Left renal pelvis (tissue), 4 donors: ENCODE measurements at places on chromosomes 5 and 9. TPM values are rescaled to one million over a fixed set of nuclear protein-coding genes. Genes with fewer than 3 reads are reported as not detected.

DNA sequence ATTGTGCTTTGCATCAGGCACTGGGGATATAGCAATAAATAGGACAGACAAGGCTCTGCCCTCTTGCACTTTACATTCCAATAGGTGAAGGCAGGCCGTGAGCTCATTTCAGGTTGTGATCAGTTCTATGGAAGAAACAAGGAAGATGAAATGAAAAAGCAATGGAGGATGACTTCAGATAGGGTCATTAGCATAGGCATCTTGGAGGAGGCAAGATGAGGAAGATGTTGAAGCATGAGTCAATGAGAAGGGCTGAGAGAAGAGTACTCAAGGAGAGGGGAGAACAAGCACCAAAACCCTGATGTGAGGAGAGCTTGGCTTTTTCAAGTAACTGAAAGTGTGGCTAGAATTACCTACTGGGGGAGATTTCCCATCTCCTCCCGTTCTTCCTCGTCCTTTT lies 5.0 kb upstream of the SPARC start:
- DNase-seq, result no peak

GRCh38 chr9:104009826-104010225 lies 84.3 kb upstream of the SMC2 start:
- DNase-seq, result no peak

The F2RL2 gene
- polyA plus RNA-seq, result 0.49 TPM

The SPOCK1 gene
- 39.6 TPM for polyA plus RNA-seq

- no peak for DNase-seq
Measured at GRCh38 chr5:96641368-96642280, 20.6 kb upstream of the CAST start.

The SYK gene
- 28.9 TPM for polyA plus RNA-seq

The TCERG1 gene
- 88.7 TPM for polyA plus RNA-seq

DNA sequence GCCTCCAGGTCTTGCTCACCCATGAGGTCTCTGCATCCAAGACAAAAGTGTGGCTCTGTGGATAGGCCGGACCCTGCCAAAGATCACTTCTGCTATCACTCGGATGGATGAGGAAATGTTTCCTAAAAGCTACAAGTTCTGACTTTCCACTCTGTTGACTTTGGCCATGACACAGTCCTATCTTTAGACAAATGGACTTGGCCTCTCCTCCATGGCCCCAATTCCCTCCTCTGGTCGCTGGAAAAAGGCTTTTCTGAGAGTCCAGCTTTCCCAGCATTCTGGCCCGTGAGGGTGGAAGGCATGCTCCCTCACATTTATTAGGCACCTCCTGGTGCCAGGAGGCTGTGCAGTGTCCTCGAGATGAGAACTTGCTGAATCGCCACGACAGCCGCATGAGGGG lies 83.1 kb downstream of the COL27A1 start:
- DNase-seq, result no peak

GRCh38 chr9:133864011-133864410 lies 125.9 kb upstream of the SARDH start:
- DNase-seq, result no peak

The ADCY2 gene
- polyA plus RNA-seq, result 7.7 TPM

The NOXA1 gene
- 3.9 TPM for polyA plus RNA-seq

DNA sequence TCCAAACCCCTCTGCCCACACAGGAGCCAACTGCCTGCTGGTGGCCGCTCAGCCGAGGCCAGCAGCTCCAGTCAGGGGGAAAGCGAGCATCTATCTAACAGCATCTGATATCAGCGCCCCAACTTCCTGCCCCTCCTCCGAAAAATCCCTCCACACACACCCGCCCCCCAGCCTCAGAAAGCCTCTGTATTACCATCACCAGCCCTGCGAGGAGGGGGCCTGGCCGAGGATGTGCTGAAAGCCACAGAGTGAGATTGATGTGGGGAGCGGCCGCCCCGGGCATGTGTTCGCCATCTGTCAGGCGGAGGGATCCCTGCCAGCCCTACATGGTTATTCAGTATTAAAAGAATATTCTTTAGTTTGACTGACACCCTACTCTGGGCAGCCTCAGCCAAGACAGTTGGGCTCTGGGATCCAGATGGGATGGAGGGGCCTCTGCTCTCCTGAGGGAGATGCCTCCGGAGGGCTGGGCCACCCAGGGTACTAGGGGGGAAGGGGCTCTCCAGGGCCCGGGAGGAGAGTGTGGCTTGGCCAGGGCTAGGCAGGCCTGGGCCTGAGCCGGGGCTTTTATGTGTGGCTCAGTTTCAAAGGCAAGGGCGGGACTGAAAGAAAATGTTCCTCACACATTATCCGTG lies 98.0 kb downstream of the HSD17B3 start:
- DNase-seq, result no peak

- no peak for DNase-seq
Measured at GRCh38 chr9:111294691-111295451, 35.2 kb downstream of the OR2K2 start.

DNA sequence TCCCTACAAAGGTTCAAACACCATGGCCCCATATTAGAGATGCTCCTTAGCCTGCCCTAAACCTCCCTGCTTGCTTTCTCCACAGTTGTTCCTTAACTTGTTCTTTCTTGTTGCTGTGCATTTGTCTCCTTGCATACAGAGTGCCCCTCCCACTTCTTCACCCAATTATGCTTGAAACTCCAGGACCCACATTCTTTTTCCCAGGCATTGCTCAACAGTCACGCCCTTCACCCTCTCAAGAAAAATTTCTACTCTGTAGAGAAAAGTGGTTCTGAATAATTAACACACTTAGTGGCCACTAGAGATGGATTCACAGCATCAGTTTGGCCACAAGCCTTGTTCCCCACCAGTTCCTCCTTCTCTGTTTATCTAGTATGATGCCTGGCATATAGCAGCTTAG lies 57.7 kb downstream of the NREP start:
- no peak for DNase-seq

The NR2F1-AS1 gene
- 52.4 TPM for polyA plus RNA-seq

GRCh38 chr9:85108746-85109145 lies 439.2 kb downstream of the NTRK2 start:
- DNase-seq, result no peak

The RNF130 gene
- 85.3 TPM for polyA plus RNA-seq

DNA sequence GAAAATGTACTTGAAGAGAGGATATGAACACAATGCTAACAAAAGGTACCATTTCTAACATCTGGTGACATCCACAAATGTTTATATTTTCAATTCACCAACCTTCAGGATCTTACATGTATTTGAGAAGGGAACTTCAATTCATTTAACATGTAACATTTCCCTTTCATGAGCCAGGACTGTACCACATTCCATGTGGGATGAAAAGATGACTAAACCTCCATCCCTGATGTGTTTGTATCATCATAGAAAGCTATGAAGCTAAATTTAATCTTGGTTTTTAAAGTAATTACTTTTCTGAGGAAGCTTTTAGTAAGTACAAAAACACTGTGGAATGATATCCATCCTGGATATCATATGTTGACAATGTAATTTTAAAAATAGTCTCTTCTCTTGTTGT lies 78.2 kb upstream of the GNA14 start:
- no peak for DNase-seq

The SOHLH1 gene
- polyA plus RNA-seq, result not detected

DNA sequence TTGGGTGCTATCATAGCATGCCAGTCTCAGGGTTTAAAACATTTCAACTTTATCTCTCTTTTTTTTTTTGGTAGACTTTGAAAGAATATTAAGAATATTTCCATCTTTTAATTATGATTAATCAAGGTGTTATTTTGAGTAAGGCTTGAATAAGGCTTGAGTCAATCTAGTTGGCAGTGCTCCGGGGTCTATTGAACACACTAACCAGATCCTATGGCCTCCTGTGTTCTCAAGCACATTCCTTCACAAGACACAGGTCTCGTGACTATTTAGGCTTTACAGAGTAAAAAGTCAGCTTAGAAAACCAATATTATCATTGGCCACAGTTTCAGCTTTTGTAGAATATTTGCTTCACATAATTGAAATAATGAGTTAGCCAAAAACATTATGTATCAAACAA lies 151.2 kb downstream of the ARHGEF28 start:
- no peak for DNase-seq

The TXNDC8 gene
- not detected for polyA plus RNA-seq

DNA sequence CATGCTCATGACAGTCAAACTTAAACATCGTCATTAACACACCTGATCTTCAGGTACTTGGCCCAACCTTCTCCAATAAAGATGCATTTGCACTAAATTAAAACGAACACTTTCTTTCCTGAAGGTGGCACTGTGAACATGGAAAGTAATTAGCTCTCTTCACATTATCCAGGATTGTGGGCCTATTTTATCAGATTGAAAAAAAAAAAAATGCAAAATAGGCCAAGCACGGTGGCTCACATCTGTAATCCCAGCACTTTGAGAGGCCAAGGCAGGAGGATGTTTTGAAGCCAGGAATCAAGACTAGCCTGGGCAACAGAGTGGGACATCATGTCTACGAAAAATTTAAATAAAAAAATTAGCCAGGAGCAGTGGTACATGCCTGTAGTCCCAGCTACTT lies 14.4 kb upstream of the CDC20B start:
- no peak for DNase-seq

DNA sequence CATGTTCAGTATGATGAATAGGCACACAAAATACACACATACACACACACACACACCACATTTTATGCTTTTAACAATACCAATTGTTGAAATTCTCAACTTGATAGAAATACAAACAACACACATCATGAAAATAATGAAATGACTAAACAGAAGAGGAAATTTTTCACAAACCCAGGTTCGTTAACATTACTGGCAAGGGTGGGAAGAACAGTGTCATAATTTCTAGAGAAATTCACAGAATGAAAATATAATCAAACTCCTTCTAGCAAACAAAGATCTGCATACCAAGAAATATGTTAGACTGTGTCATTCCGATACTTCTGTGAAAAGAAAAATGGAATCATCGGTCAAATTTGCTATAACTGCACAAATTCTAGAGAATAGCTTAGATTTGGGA lies 41.9 kb downstream of the ST8SIA4 start:
- no peak for DNase-seq

The MVB12B gene
- 20.3 TPM for polyA plus RNA-seq

The WDR38 gene
- polyA plus RNA-seq, result 0.11 TPM

GRCh38 chr9:37415011-37415719 lies 7.3 kb upstream of the GRHPR start:
- DNase-seq, result peak; percentile 55

DNA sequence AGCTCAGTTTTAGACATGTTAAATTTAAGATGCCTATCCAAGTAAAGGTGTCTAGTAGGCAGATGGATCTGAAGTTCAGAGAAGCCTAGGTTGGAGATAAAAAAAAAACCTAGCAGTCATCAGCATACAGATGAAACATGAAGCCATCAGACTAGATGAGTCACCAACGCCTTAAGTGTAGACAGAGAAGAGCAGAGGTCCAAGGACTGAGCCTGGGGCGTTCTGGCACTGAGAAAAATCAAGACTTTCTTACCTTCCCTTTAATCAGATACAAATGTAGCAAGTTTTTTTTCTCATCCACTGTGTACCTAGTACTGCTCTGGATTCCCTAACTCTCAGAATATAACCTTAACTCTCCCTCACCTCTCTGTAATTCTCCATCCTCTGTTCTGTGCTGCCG lies 97.3 kb downstream of the SIL1 start:
- DNase-seq, result no peak

The TRPM3 gene
- polyA plus RNA-seq, result 16.1 TPM

GRCh38 chr5:65907135-65907534 lies 19.2 kb upstream of the ERBIN start:
- no peak for DNase-seq

DNA sequence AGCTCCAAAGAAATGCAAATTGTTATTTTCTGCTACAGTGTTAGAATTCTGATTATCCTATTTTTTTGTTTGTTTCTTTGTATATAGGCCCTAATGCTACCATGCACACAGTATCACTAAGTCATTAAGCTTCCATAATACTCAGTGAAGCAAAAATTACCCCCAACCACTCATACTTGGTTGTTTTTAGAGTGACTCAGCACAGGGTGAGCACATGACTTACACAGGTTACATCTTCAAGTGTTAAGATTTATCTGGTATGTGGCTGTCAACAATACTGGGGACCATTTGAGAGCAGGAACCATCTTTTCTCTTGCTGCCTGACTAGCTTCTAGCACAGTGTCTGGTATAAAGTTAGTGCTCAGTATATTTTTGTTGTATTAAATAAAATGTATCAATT lies 255.8 kb upstream of the SLC24A2 start:
- DNase-seq, result no peak

The MYOT gene
- polyA plus RNA-seq, result 2.2 TPM

DNA sequence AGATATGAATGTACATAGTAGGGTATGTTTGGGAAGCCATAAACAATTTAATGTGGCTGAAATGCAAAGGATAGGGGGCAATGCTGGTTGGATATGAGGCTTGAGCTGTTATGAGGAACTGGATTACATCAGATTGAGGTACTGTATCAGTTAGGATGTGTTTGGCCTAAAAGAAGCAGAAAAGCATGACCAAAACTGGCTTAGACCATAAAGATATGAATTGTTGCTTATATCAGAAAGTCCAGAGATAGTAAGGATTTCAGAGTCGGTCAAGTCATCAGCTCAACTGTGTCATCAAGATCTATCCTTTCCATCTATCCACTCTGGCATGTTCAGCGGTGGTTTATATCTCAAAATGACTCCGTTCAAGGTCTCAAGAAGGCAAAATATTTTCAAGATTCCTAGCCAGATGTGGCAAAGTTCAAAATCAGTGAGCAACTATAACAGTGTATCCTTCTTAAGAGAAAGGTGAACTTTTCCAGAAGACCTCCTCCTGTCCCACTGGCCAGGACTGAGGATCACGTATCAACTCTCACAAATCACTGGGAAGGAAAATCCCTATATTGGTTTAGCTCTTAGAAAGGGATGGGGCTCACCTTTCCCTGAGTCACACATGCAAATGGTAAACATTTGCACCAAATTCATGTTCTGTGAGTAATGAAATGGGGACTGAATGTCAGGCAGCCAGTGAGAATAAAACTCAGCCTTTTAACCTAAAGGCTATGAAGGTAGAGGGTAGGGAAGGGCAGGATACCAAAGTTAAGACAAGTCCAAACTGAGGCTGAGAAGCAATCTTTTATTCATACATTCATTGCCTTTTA lies 257.8 kb downstream of the TRIM32 start:
- DNase-seq, result no peak

The IL5 gene
- polyA plus RNA-seq, result 0.31 TPM

DNA sequence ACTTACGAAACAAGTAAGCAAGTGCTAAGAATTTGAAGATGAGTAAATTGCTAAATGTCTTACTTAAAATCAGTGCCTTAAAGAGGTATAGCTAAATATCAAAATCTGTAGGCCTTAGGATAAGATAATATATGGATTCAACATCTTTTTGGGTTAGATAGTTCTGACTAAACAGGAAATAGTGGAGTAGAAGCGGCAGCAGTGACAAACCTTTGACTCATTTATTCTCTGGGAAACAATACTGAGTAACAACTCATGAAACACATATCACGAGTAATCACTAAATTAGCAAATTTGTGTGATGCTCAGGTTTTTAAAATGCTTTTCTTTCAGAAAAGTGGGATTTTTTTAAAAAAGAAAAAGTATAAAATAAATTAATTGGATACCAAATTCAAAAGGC lies 762.1 kb upstream of the TYRP1 start:
- DNase-seq, result no peak

GRCh38 chr5:123617561-123617960 lies 105.6 kb downstream of the CSNK1G3 start:
- no peak for DNase-seq
